ENCODE measurements at places on chromosomes 7 and 10. TPM values are rescaled to one million over a fixed set of nuclear protein-coding genes. Genes with fewer than 3 reads are reported as not detected.

GRCh38 chr7:152478140-152478539 lies 42.3 kb upstream of the KMT2C start:
- H3K27me3 ChIP-seq = no peaks in the 10 kb centered on the region
- H3K4me3 ChIP-seq = no peak overlapping the region
- no peak for DNase-seq
- H3K27ac ChIP-seq = no peak overlapping the region

GRCh38 chr10:23171232-23171876 lies 20.8 kb upstream of the PTF1A start:
- DNase-seq = no peak
- no peaks in the 10 kb centered on the region for H3K36me3 ChIP-seq
- H3K4me1 ChIP-seq = peaks cover 5% of the 10 kb centered on the region
- peaks cover 63% of the 10 kb centered on the region for H3K27me3 ChIP-seq
- H3K4me3 ChIP-seq = no peak overlapping the region
- no peak overlapping the region for H3K27ac ChIP-seq

DNA sequence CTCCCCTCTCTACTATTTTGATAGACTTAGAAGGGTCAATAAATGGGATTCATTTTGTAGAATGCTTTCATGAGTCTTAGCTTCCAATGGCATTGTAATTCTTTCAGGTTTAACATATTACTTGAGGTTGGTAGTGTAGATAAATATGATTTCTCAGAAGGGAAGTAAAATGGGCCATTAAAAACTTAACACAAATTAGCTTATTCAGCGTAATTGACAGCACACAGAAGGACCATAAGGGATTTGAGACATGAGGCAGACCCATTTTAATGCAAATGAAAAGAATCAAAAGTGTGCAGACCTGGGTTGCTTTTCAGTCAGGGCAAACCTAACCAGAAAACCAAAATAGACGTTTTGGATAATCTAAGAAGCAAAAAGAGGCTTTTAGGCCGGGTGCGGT lies 156.6 kb upstream of the CNTNAP2 start:
- no peaks in the 10 kb centered on the region for H3K27me3 ChIP-seq
- H3K4me3 ChIP-seq = no peak overlapping the region
- no peak overlapping the region for H3K27ac ChIP-seq
- no peak for DNase-seq

DNA sequence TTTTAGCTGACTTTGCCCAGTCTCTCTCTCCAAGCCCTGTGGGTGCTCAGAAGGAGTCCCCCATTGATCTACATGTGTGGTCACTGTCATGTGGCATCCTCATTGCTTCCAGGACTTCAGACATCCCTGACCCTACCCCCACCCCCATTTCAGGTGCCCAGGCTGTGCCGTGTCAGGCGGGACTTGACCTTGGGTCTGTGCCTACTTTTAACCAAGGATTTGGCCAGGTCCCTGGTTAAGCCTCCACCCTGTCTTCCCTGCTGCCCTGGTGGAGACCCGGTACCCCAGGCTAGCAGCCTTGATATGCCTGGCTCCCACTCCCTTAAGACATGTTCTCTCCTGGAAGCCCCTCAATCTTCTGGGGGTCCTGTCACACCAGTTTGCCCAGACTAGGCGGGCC lies 31.3 kb downstream of the PRF1 start:
- H3K36me3 ChIP-seq = no peaks in the 10 kb centered on the region
- DNase-seq = no peak
- peaks cover 5% of the 10 kb centered on the region for H3K27me3 ChIP-seq

DNA sequence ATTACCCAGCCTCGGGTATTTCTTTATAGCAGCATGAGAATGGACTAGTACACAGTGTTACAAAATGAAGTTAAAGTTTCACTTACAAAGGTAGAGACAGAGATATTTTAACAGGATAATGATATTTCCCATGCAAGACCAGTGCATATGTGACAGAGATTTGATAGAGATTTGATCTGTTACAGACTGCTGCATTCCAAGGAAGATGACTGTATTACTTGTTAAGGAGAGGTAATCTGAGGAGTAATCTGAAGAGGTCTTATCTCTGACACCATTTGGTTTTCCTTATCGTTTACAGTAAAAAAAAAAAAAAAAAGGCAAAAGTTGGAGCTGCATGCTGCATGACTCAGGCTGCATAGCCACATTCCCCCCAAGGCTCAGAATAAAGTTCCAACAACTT lies 289.6 kb downstream of the POM121L12 start:
- H3K36me3 ChIP-seq = no peaks in the 10 kb centered on the region
- no peaks in the 10 kb centered on the region for H3K27me3 ChIP-seq
- H3K27ac ChIP-seq = no peak overlapping the region

DNA sequence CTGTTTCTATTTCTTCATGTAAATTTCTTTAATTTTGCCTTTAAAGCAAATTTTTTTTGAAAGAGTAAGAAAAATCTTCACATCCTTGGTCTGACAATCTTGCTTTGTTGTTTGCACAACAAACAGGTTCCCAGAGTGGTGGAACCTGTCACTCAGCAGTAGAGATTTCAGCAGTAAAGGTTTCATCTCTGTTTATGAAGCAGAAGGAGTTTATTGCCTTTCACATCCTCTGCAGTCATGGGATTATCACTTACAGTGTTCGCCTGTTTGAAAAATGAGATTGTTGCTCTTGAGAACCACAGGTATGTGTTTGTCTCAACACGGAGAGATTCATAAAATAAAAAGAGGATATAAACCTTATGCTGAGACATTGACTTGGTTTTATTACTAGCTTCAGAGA lies 342.6 kb downstream of the IPMK start:
- no peak for DNase-seq
- no peak overlapping the region for H3K27ac ChIP-seq
- no peaks in the 10 kb centered on the region for H3K36me3 ChIP-seq
- peaks cover 1% of the 10 kb centered on the region for H3K27me3 ChIP-seq
- no peak overlapping the region for H3K4me3 ChIP-seq

DNA sequence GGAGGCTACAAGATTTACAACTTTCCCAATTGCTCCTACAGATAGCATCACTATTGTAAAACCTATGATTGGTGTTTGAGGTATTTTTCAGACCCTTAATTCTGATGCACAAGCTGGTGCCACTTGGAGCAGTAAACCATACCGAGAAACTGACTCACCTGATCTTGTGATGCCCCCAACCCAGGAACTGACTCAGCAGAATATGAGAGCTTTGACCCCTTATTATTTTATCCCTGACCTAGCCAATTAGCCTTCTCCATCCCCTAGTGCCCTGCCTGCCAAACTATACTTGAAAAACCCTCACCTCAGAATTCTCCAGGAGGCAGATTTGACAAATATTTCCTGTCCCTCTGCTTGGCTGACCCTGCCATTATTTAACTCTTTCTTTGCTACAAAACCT lies 585.9 kb upstream of the GHITM start:
- no peak overlapping the region for H3K4me3 ChIP-seq
- DNase-seq = no peak
- H3K4me1 ChIP-seq = no peaks in the 10 kb centered on the region
- no peaks in the 10 kb centered on the region for H3K27me3 ChIP-seq
- no peak overlapping the region for H3K27ac ChIP-seq

The OPN4 gene
- total RNA-seq = not detected

The PON1 gene
- total RNA-seq = not detected

The TFR2 gene
- 9.1 TPM for total RNA-seq

The CCDC7 gene
- 34.5 TPM for total RNA-seq

The ATRNL1 gene
- not detected for total RNA-seq
